ENCODE measurements at places on chromosomes 1 and 21.

- DNase-seq: no peak
Observed at GRCh38 chr21:42475526-42476387, 20.3 kb downstream of the RSPH1 start.

DNA sequence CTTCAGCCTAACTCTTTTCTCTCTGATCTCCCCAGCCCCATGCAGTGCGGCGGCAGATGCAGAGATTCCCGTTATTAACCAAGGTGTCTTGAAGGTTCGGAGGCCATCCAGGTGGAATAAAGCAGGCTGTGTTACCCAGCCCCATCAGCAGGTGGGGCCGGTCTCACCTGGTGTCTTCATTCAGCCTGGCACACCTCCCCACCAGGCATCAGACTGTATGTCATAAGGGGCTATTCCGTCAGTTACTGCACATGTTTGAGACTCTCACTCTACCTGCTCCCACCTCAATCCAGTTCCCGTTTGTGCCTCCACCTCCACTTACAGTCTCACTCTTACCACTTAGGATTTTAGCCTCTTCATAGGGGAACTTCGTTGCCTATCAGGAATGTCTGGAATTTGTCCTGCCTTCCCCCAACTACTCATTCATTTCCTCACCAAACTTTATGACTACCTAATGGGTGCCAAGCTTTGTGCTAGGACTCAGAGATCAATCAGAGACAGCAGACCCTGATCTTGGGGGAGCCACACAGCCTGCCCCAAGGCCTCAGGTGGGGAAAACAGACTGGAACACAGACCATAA lies 170.2 kb downstream of the PLPP3 start:
- no peak for DNase-seq

DNA sequence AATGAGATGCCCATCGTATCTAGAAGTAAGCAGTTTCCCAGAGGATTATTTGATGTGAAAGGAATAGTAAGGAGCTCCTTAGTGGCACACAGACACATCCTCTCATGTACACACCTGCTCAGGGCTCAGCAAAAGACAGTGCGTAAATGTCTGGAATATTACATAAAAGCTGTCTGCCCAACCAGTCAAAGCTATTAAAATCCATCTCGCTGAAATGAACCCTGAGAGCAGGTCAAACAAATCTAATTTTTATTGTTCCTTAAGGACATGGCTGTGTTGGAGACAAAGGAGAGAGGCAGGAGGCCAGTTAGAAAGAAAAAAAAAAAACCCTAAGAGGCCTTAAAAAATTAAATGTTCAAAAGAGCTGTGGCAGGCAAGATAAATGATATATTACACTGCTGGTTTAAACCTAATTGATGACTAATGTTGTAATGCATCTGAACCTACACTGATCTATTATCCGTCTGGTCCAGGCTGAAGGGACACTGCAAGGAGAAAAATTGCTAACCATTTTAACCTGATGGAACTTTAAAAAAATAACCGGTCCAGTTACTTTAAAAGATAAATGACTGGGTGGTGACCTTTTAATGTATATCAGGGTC lies 58.5 kb upstream of the FGGY start:
- no peak for DNase-seq

- no peak for DNase-seq
Observed at GRCh38 chr21:39341249-39341923, 7.5 kb downstream of the HMGN1 start.

- no peak for DNase-seq
Observed at GRCh38 chr1:5885471-5886139, 106.6 kb downstream of the NPHP4 start.

All from stimulated activated CD8-positive, alpha-beta memory T cell treated with anti-CD3 and anti-CD28 coated beads, Interleukin-2, amount 100 ng/mL, for 48 hours (primary cell).